ENCODE measurements at places on chromosomes 2 and 18.
A peak's percentile ranks its signal among the peaks of the same experiment; 100 is the strongest.

DNA sequence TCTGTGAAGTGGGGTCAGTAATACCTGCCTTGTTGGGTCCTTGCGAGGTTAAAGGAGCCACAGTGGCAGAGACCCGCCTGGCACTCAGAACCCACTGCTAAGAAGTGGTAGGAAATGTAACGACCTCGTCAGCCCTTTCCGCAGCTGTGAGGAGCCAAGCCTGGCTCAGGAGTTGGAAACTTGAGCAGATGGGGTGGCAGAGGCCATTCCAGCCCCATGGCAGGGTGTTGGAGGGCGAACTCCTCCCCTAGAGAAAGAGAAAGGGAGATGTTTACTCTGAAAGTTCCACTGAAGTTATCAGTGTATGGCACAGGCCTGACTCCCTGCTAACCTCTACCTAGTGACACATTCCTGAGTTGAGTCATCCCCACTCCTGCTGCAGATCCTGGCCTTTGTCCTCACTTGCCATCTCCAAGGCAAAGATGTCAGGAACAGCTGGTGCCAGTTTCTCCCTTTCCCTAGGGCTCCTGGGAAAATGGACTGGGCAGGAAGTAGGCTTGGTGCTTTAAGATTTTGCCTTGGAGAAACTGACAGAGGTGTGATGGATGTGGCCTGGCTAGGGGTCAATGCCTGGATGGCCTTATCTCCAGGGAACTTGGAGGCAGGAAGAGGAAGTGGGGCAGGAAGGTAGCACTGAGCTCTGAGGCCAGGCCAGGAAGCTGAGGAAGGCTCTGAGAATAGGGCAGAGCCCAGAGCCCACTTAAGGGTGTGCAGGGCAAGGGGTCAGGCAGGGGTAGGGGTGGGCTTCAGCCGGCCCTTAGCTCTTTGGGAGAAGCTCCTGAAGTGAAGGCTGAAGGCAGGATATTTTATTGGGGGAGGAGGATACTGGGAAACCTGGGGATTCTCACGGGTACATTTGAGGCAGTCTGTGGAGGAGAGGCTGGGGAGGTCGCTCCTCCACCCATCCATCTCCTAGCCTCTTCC, 888 bp downstream of the VAMP5 start:
- peak; percentile 66 for DNase-seq

DNA sequence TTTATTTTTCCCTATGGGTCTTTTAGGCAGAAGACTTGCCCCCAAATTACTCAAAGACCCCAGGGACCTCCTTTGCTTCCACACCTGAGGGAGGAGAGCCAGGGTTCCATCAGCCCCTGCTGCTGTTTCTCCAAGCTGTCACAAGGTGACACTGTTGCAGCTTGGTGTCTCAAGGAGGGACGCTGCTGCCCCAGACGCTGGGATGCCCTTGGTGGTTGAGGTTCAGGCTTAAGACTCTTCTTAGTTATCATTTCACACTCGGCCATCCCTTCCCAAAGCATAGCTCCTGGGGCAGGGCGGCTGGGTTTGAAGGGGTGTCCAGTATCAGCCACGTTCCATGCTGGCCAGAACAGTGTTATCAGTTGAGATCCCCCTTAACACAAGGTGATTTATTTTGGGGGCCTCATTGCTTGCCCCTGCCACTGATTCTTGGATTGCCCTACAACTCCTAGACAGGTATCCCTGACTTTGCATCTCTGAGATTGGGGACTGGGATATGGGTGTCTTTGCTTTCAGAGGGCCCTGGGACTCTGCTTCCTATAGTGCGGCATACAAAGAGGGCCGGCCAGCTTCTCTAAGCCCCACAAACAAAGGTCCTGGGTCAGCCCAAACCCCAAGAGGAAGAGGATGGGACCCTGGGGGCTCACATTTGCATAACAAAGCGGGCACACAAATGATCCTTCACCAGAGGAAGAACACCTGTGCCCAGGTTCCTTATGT, 22.7 kb downstream of the GPR55 start:
- peak; percentile 62 for DNase-seq

- peak; percentile 75 for DNase-seq
These were observed 128.5 kb downstream of the STK39 start for GRCh38 chr2:168118733-168119514.

DNA sequence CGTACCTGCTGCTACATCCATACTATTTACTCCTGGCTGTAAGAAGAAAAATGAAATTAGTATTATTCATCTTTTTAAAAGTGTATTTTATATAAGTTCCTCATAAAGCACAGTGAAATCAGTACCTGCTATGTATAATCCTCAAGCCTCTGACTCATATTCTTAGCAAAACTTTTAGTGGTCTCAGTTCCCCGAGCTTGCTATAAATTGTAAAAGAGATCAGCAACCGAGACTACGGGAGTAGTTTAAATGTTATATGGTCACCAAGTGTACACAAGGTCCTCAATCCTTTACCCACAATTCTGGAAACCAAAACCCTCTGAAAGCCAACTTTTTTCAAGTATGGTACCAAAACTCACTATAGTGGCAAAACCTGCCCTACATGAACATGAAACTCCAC, 24.2 kb downstream of the PRPF40A start:
- no peak for DNase-seq

GRCh38 chr2:80111185-80111584, 193.4 kb downstream of the LRRTM1 start:
- DNase-seq = no peak

GRCh38 chr18:3452750-3453539, 3.0 kb downstream of the TGIF1 start:
- DNase-seq = peak; percentile 26

GRCh38 chr2:11080253-11081115, 74.8 kb upstream of the SLC66A3 start:
- no peak for DNase-seq

GRCh38 chr2:134227666-134228065, 26.2 kb upstream of the MGAT5 start:
- no peak for DNase-seq

- DNase-seq = peak; percentile 31
These were observed 66.5 kb downstream of the DTNB start for GRCh38 chr2:25606892-25607291.

GRCh38 chr2:188919824-188920223, 54.3 kb upstream of the COL3A1 start:
- no peak for DNase-seq

GRCh38 chr2:205797866-205798265, 115.6 kb downstream of the NRP2 start:
- DNase-seq = no peak

DNA sequence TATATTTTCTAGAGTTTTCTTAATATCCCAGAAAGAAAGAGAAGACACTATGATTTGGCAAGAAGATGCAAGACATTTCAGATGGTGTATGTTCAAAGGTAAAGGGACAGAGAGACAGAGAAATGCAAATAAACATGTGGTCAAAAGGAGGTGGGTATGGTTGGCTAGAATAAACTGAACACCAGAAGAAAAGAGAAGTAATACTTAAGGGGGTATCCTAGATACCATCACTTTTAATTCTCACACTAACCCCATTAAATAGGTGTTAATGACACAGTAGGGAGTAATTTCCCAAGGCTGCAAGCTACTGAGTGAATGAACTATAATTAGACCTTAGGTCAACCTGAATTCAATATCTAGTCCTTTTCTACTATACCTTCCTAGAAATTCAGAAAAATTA, 111.2 kb upstream of the CD226 start:
- DNase-seq = no peak

GRCh38 chr2:42978887-42979415, 186.6 kb upstream of the HAAO start:
- DNase-seq = no peak

DNA sequence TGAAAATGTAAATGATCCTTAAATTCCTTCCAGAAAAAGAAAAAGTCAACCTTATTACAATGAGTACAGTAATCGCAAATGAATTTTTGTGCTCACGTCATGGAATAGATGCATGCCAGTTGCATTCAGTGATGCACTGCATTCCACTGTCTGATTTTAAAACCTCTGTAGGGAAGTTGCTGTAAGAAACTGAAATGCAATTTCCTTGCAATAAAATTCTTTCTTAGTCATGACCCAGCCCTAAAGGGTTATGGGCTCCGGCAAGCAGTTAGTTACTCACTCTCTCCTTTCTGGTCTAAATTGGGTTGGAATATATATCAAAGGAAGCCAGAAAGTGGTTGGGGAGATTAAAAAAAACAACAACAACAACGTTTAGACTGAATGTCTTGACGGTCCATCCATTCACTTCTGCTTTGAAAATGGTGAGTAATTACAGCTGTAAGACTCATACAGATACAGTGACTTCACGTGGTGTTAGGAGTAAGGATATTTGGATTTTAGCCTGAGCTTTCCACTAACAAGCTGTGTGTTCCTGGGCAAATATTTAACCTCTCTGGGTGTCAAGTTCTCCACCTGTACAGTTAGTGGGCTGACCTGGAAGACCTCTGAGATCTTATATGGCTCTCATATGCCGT, 8.6 kb upstream of the RND3 start:
- peak; percentile 93 for DNase-seq

DNA sequence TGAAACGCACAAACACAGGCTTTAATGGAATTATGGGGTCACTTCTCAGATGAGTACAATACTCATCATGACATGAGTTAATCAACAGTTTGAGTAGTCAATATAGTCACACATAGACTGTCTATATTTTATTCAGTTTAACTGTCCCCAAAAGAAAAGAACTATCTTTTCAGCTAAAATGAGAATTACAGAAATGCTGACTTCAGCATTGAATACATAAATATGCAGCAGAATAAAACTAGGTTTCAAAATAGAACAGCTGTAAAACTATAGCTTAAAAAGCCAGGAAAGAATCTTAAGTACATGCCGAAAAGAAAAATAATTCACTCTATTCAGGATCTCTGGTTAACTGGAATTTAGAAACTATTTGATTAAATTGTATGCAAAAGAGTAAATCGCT, 30.0 kb downstream of the SMAD4 start:
- DNase-seq = no peak

GRCh38 chr2:169480079-169480465, 778 bp downstream of the BBS5 start:
- DNase-seq = peak; percentile 27

DNA sequence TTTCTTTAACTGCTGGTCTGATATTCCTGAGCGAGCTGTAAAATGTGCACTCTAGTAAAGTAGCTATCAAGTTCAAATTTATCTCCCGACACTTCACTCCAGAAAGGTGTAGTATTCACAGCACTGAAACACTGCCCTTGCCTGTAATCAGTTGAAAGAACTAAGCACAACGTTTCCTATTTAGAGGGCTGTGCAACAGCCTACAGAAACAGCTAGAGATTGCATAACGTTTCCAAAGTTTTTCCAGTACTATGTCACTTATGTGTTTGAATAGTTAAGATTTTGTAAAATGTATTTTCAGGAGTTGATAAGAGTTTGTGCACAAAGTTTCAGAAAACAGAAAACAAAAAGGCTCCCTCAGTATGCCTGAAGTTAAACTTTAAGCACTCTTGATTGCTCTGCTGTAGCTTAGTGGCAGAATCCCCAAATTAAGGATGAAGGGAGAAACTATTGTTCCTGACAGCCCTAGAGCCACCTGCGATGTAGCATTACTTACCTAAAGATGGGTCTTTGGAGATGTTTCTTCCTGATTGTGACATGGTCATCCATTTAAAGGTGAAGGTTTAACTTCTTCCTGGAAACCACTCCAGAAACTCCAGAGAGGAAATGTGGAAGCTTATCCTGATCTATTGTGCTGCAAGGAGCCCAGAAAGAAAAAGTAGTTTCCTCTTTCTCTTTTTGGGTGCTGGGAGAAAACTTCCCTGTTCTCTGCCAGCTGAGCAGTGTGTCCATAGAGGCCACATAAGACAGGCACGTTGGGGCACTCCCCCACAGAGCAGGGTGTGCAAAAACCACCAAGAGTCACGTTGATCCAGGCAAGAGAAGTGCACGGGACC, 536 bp downstream of the PDE1A start:
- DNase-seq = peak; percentile 82

DNA sequence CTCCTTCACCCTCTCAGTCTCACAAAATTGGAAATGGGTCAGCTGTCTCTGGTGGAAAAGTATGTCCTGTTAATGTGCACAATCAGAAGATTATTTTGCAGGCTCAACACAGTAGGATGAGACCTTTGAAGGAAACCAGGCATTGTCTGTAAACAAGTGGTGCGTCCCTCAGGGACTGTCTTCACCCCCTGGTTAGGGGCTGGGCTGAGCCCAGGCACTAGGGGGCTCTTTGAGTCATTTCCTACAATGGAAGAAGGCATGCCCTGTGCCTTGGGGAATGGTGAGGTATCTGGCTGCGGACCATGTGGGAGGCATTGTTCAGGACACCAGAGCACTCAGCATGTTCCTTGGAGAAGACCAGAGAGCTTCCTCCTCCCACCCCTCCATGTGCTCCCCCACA, 26.8 kb downstream of the PKDCC start:
- DNase-seq = no peak

- no peak for DNase-seq
These were observed 121.5 kb downstream of the LPIN1 start for GRCh38 chr2:11867926-11868325.

- DNase-seq = no peak
These were observed 782.6 kb upstream of the ID2 start for GRCh38 chr2:7899241-7899640.

GRCh38 chr2:156702541-156702940, 266.4 kb downstream of the GPD2 start:
- DNase-seq = no peak

DNA sequence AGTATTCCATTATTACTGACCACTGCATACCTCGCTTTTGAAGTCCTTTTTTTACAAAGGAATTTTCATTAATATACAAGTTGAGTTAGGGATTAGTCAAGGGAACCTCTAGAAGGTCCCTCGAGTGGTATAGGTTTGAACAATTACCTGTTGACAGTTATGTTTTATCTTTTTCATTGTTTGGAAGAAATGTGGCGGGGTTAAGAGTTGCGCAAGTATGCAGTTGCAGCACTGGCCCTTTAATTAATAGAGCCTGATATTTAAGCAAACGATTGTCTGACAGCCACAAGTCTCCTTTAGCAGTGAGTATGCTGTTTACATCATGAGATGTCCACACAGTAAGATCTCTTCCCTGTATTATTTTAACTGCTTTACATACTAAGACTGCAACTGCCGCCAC, 24.3 kb downstream of the KYNU start:
- DNase-seq = no peak

GRCh38 chr18:67486534-67486933, 30.0 kb downstream of the DSEL start:
- DNase-seq = no peak

- DNase-seq = peak; percentile 94
These were observed 211.5 kb downstream of the TMEM247 start for GRCh38 chr2:46690825-46691224.

DNA sequence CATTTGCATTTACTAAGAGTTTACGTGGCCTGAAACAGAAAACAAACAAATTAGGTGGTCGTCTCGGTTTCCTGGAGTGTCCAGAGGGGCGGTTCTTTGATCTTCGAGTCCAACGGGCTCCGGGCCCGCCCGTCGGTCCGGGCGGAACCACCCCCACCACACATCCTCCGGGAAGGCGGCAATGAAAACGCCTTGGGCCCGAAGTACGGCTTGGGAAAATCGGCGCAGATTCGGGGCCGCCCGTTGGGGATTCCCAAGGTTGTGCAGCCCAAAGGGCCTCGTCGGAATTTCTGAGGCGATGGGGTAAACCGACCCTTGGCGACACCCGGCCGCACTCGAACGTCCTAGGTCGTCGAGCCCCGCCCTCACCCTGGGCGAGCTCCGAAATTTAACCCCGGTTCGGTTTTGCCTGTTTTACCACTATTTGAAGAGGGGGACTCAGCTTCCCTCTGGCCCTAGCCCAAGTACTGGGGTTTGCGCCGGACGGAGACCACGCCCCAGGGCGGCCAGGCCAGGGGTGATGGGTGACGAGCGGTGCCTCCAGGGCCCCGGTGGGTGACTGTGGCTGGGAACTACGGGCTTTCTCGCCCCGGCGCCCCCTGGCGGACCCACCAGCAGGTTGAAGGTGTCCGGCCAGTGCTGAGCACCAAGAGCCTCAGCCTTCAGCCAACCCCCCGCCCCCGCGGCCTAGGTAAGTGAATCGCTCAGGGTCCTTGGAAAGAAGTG, 1.9 kb upstream of the CFAP53 start:
- DNase-seq = peak; percentile 38

All from amniotic epithelial cell (primary cell).